ENCODE measurements at places on chromosomes 11 and 22.

DNA sequence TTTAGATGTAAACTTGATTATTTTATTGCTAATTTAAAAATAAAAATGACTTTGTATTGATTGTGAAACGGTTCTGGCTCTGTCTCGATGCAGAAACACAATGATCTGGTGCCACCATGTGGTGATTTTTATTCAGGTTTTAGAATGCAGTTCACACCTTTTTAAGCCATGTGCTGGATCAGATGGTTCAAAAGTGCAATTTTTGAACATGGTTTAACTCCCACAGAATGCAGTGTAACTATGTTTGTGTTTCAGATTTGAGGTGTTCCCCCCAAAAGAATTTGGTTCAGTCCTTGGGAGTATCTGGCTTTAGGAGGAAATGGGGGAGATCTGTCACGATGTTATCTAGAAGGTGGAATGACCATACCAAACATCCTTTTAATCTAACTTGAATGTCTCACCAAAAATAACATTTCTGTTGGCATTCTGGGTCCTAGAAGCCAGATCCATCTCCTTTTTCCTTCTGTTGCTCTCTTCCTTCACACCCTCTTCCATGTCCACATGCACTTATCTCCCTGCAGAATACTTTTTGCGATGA is 7.9 kb downstream of the MRPL16 start:
- DNase-seq = no peak

DNA sequence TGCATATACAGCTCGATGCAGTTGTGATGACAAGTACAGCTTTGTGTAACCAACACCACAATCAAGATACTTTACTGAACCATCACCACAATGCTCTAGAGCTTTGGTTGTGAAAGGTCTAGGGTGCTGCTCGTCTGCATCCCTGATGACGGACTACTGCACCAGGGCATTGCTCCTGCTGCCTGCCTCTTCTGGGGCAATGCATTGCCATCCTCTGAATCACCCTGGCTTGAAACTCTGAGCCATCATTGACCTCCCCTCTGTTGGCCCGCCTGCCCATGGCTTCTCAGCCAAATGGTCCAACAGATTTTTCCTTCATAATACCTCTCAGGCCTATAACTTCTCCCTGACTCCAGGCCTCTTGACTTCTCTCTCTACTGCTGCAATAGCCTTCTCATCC is 77.4 kb upstream of the CSNK2A3 start:
- DNase-seq = no peak

- DNase-seq = no peak
Measured at GRCh38 chr11:13920756-13921155, 41.8 kb upstream of the SPON1 start.

GRCh38 chr11:110077346-110077745 is 15.8 kb upstream of the ZC3H12C start:
- no peak for DNase-seq

GRCh38 chr22:22576244-22576988 is 17.4 kb upstream of the PRAME start:
- DNase-seq = no peak

GRCh38 chr22:38735465-38736256 is 20.1 kb downstream of the SUN2 start:
- DNase-seq = no peak

DNA sequence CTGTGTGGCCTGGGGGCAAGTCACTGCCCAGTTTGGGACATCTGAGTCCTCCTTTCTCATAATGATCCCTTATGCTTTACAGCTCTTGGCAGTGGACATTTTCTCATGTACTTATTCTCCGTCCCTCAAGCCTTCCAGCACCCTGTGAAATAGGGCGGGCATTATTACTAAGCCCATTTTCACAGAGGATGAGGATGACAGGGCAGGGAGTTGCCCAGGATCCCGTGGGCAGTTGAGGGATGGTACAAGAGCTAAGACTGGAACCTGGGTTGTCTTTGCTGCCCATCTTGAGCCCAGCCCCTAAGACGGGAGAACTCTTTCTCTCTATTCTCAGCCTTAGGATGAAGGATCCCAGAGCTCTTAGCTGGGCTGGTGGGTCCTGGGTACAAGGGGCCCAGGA is 11.2 kb downstream of the CD82 start:
- no peak for DNase-seq

DNA sequence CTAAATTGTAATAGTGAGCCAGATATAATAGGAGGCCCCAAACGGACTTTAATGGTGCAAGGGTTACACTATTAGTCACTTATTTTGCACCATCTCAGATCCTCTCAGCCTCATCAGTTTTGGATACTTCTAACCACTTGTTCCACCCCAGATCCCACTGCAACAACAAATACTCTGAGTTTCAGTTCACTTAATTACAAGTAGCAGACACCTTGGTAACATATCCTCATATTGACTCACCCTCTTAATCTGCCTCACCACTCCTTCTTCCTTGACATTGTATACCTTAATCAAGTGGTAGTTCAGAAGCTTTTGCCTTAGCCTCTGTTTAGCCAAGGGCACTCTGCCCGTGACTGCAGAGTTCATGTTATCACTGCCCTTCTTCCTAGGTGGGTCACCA is 256.1 kb upstream of the UBASH3B start:
- no peak for DNase-seq

GRCh38 chr11:134082990-134083389 is 14.1 kb downstream of the JAM3 start:
- no peak for DNase-seq

- no peak for DNase-seq
Measured at GRCh38 chr11:118045191-118045590, 31.7 kb upstream of the TMPRSS4 start.

DNA sequence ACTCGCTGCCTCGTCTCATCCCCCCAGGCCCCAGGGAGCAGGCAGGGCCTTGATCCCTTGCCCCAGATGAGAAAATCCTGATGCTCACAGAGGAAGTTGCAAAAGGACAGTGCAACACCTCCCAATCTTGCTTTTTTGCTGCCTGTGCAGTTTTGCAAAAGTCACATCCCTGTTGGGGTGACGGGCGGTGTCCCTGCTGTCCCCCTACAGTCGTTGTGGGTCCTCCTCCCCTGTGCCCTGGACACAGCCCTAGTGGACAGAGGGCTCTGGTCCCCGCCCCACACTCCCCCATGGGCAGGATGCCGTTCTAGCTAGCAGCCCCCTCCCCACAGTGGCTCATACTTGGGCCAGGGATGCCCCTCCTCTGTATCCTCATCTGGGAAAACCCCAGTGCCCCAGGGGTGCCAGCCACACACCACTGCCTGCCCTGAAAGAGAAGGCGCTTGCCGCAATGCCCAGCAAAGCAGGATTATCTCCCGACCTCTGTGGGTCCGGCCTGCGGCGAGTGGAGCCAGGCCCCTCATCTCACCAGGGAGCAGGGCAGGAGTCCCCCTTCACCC is 18.4 kb upstream of the CTSD start:
- DNase-seq = no peak

DNA sequence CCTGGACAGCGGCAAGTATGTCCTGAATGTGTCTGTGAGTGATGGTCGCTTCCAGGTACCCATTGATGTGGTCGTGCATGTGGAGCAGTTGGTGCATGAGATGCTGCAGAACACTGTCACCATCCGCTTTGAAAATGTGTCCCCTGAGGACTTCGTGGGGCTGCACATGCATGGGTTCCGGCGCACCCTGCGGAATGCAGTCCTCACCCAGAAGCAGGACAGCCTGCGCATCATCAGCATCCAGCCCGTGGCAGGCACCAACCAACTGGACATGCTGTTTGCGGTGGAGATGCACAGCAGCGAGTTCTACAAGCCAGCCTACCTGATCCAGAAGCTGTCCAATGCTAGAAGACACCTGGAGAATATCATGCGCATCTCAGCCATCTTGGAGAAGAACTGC is 125.3 kb upstream of the MTNR1B start:
- no peak for DNase-seq

GRCh38 chr11:28223994-28224393 is 115.8 kb downstream of the METTL15 start:
- no peak for DNase-seq

DNA sequence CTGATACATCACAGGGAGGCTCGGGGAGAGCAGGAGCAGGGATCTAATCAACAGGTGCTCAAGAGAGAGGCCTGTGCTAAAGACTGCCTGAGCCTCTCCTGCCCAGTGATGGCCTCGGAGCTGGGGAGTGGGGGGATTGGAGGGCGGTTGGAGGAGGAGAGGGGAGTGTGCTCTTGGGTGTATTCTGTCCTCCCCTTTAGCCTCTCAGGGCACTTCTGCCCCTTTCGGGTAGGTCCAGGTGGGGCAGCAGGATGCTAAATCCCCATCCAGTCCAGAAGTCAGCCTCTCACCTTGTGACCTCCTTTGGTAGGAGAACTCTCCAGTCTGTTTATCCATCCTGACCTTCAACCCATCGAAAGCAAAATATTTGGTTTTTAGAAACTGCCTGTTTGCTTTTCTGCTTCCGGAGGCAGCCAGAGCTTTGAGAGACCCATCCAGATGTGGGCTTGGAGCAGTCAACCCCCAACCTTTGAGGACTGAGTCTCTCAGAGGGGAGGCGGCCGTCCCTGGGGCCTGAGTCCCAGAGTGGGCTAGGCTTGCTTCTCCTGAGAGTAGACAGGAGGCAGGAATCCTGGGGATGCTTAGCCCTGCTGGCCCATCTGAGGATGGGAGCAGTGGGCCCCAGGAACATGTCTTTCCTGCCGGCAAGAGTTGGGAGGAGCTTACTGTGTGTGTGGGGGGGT is 105.2 kb upstream of the SYT13 start:
- DNase-seq = no peak

All from T-helper 22 cell (primary cell).